Stimulated activated CD8-positive, alpha-beta memory T cell treated with anti-CD3 and anti-CD28 coated beads, Interleukin-15, amount 100 ng/mL, for 4 hours (primary cell): ENCODE measurements at places on chromosomes 7 and 10.

DNA sequence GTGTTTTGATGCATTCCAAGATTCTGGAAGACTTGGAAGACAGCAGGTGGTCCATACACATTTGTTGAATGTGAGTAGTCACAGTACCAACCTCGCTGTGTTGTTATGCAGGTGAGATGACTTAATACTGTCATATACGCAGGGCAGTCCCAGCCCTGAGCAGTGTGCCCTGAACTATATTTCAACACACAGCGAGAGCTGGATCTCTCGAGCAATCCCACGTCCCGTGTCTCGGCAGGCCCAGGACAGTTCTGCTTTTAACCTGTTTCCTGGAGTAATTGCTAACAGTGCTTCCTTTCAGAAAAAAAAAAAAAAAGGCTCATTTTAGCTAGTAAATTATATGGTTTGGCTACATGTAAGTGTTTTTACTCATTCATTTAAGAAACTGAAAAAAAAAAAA lies 179.7 kb downstream of the PRKCQ start:
- DNase-seq = no peak

DNA sequence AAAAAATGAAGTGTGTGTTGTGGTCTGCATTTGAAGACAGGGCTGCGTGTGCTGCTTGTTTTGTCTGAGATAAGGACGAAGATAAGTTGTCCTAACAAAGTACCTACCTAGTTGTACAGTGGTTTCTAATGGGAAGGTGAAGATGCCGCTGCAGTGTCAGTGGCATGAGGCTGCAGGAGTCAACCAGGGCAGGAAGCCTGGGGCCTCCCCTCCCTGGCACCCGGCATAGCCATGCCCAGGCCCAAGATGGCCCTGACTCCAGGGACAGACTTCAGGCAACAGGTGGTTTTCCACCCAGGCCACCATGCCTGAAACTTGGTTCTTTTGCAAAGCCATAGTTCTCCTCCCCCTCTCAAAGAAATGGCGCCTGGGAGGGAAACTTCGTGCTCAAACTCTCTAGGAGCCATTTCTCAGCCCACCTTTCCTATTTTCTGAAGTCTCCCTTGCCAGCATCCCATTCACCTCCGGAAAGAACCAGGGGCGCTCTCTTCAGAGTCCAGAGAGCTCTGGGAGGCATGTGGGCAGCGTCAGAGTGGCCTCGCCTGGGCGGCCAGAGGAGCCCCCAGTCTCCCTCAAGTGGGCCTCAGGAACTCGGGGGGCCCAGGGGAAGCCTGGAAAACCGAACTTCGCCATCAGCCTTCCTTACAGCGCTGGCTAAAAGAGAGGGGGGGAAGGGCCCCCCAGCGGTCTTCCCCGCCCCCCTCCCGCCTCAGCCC lies 2.1 kb upstream of the KAT6B start:
- DNase-seq = no peak

DNA sequence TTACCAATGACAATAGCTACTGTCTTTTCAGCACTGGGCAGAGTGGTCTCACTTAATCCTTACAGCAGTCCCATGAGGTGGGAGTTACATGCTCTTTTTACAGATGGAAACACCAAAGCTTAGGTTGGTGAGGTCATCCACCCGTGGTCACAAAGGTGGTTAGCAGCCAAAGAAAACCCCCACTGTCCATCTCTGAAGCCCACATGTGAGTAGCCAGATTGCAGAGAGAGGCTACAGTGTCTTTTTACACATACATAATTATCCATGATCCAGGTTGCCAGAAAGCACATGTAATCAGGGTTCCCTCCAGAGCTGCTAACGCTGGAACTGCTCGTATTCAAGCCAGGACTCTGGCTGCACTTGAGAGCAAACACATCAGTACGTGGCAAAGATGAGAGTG lies 24.6 kb upstream of the ANKRD2 start:
- DNase-seq = no peak

- DNase-seq = no peak
These were observed 66.9 kb downstream of the MLLT10 start for GRCh38 chr10:21600804-21601433.

DNA sequence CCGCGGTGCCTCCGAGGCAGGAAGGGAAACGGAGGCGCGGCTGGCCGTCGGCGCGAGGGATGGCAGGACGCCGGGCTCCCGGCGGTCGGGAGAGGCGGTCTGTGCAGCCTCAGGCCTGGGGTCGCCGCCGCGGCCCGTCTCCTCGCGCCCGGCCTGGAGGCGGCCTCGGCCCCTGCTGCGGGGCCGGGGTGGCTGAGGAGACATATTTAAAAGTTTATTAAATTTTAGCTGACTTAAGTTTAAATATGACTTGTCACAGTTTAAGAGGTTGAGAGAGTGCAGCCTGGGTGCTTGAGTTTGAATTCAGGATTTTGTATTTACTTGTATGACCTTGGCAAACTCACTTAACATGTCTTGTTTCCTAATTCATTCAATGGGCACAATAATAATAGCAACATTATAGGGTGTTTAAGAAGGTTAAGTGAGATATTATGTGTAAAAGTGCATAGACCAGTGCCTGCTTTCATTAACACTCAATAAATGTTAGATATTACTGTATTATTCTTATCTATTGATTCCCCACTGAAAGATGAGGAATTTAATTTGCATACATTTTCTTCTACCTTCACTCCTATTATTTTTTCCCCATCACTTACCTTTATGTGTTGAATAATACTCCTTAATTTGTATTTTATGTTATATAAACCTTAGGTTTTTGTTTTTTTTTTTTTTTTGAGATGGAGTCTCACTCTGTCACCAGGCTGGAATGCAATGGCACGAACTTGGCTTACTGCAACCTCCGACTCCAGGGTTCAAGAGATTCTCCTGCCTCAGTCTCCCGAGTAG lies 718 bp downstream of the DYNC2I1 start:
- DNase-seq = no peak

DNA sequence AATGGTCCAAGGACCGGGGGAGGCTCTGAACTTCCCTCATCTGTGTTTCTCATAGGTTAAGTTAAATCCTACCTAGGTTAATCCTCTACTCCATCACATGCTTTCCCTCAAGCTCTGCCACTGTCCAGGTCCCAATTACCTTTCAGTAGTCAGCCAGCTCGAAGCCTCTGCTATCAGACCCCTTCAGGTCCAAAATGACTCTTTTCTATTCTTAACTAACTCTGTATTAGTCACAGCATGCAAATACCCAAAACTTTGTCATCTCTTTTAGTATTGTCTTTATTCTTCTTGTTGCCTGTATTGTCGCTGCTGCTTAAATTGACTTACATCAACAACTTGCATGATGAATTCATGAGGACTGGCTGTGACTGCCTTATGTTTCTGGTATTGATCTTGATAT lies 15.3 kb downstream of the PPP1R17 start:
- no peak for DNase-seq

GRCh38 chr7:40402661-40403060 lies 267.9 kb downstream of the SUGCT start:
- no peak for DNase-seq

DNA sequence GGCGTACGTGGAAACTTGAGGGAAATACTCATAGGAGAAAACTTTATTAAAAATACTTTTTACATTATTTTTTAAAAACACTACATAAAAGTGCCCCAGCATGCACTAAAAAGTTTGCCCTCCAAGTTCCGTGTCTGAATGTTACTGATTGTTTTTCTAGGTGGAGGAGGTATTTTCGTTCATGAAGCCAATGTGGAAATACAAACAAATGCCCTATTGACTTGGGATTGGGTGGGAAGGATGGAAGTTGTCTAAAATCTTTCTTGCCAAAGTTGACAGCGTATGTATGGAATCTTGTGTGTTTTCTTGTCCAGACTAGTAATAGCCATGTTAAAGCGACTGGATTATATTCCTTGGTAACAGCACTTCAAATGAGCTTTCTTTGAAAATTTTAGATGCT lies 1.2 kb downstream of the PROSER2 start:
- DNase-seq = no peak

DNA sequence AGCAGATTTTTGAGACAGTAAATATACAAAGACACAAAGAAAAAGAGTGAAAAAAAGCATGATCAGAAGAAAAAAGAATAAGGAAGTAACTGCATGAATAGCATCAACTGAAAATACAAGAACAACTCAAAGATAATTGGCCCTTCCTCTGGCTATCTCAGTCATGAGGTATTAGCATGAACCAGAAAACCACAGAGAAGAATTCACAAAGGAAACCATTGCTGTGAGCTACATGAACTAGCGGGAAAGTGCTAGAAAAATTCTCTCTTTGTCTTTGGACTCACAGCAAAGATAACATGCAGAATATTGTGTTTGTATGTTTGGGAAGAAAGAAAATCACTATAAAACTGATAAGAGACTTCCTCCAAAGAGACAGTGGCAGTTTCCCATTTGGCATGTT lies 82.9 kb downstream of the SORCS1 start:
- DNase-seq = no peak

- DNase-seq = no peak
These were observed 5.3 kb upstream of the NEUROG3 start for GRCh38 chr10:69578508-69578991.

- no peak for DNase-seq
These were observed 234.8 kb downstream of the TRIL start for GRCh38 chr7:28723336-28723735.

GRCh38 chr10:21273400-21273968 lies 252.0 kb downstream of the SKIDA1 start:
- DNase-seq = no peak

DNA sequence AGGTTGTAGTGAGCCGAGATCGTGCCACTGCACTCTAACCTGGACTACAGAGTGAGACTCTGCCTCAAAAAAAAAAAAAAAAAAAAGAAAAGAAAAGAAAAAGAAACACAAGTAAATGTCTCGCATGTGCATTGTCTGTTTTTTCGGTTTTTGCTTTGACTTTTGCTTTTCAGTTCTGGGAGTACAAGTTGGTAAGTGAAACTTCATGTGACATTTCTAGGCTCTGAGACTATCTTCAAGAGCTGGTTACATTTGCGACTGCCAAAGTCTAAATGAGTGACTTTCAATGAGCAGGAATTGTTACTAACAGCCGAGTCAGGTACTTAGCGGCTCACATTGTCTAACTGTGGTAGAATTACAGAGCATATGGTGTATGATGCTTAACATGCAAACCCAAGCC lies 107.0 kb upstream of the CELF2 start:
- DNase-seq = no peak

DNA sequence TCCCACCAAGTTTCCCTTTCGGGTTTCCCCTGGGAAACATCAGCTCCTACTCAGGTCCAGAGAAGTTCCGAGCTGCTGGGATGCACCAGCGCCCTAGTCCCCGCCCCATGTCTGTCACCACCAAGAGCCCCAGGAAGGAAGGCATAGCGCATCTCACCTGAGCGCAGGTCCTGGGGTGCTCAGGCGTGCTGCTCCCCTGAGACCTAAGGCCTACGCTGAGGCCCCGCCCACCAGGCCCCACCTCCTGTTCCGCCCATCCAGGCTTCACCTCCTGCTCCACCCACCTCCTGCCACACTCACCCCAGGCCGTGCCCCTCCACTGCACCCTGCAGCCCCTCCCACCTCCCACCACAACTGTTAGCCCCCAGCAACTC lies 1.2 kb upstream of the TFR2 start:
- no peak for DNase-seq

DNA sequence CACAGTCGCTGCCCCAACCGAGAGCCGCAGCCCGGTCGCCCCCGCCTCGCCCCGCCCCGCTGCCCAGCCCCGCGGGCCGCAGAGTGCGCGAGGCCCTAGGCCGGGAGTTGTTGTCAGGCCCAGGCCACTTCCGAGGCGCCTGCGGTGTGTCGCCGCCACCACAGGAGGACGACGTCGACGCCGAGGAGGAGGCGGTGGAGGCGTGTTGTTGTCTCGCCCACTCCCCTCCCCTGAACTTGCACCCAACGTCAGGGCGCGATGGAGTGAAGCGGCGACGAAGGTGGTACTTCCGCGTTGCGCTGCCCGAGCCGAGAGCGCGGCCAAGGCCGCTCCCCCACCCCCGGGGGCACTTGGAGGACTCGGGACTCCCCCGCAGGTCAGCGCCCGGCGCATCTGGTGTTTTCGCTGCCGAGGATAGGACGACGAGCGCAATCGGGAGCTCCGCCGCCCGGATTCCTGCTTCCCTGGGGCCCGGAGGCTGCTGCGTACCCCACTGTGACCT lies at the start of gene CDK13:
CDK13 (plus strand) TSS at position 286 of the 502 bp plus-strand sequence. CDS start 386 bp downstream, outside the sequence.
- DNase-seq = peak; percentile 83

DNA sequence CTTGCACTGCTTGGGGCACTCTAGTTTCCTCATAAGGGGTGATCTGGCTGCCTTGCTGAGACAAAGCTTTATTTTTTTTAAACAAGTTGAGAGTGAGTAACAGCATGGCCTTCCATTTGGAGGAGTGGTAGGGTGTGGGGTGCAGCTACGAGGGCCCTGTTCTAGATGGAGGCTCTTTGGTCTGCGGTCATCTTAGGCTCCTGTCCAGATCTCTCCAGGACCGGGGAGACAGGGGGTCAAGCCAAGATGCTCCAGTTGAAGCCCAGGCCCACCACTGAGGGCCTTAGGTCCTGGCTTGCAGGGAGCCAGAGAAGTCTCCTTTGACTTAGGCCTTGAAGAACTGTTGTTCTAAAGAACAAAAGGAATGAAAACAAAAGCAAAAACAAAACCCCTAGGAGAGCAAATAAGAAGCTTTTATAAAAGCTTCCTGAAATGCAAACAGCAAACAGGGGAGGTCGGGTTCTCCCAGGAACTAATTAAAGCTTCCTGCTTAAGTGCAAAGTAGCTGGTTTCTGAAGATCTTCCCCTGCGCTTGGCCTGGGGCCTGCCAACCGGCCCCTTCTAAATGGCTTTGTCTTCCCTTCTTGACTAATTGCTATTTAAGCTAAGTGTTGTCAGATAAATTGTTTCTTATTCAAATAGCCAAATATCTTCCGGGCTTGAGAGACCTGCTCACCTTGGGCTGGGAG lies 259.2 kb downstream of the GLRX3 start:
- DNase-seq = no peak

DNA sequence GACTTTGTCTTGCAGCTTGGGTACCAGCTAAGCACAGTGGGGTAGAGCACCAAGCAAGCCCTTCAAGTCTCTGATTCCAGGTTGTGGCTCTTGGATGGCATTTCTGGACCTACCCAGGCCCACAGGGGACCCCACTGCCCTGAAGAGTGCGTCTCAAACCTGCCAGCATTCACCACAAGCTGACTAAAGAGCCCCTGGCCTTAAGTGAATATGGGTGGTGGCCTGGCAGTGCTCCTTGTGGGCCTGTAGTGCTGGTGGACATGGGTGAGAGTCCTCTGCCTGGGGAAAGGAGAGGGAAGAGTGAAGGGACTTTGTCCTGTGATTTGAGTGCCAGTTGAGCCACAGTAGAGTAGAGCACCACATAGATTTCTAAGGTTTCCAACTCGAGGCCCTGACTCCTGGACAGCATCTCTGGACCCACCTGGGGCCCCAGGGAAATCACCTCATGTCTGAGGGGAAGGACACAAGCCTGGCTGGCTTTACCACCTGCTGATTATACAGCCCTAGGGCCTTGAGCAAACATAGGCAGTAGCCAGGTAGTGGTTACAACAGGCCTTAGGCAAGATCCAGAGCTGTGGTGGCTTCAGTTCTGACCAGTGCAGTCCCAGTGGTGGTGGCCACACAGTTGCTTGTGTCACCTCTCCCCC lies 23.7 kb downstream of the GSDME start:
- DNase-seq = no peak

- DNase-seq = no peak
These were observed 10.3 kb downstream of the SEM1 start for GRCh38 chr7:96699219-96699871.
